ENCODE measurements at places on chromosomes 5 and 9. TPM values are rescaled to one million over a fixed set of nuclear protein-coding genes. Genes with fewer than 3 reads are reported as not detected.

- peak; percentile 45 for DNase-seq
Measured at GRCh38 chr5:113433071-113433470, 1.7 kb downstream of the TSSK1B start.

DNA sequence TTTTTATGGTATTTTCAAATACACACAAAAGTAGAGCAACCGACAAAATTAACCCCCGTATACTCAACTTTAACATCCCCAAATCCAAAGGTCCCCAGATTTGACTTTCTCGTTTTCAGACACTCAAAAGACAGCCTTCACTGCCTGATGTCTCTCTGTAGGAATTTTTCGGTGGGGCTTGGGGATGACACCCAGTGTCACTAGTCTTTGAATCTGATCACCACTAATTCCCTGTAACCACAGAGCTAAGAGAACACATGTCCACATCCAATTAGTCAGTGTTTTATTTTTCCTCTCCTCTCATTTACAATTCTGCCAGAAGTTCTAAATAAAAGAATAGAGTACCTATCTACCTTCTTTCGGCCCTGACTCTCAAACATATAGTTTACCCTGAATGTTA is 324.6 kb downstream of the ARL15 start:
- DNase-seq: no peak

DNA sequence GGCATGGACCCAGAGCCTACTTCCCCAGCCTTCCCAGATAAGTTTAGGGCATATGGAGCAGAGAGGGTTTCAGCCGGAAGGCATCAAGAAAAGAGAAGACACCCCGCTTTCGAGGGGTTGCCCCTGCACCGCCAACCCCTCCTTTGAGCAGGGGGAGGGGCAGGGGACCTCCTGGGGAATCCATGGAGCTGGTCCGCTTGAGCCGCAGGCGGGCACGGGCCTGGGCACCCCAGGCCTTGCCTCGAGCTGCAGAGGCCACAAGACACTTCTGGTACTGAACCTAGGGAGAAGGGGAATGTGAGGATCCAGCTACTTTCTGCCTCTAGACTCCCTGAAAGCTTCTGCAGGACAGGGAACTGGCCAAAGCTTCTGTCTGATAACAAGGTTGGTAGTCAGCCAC is 1.3 kb upstream of the SRA1 start:
- DNase-seq: no peak

GRCh38 chr5:51378061-51378409 is 5.2 kb upstream of the ISL1 start:
- DNase-seq: no peak

DNA sequence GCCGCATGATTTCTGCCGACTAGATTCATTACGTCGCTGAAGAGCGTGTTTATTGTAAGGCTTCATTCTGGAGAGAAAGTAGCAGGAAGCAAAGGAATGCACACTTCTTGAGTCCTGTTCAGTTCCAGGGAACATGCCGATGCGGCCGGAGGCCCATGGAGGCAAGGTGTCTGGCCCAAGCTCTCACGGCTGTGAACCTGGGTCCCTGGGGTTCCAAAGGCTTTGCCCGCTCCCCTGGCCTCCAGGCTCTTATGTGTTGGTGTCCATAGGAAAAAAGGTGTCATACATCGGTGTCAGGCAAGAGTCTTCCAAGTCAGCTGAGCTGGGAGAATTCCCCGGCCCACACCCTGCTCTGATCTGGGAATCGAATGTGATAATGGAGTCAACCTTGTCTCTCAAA is 64.7 kb downstream of the WWC1 start:
- DNase-seq: no peak

DNA sequence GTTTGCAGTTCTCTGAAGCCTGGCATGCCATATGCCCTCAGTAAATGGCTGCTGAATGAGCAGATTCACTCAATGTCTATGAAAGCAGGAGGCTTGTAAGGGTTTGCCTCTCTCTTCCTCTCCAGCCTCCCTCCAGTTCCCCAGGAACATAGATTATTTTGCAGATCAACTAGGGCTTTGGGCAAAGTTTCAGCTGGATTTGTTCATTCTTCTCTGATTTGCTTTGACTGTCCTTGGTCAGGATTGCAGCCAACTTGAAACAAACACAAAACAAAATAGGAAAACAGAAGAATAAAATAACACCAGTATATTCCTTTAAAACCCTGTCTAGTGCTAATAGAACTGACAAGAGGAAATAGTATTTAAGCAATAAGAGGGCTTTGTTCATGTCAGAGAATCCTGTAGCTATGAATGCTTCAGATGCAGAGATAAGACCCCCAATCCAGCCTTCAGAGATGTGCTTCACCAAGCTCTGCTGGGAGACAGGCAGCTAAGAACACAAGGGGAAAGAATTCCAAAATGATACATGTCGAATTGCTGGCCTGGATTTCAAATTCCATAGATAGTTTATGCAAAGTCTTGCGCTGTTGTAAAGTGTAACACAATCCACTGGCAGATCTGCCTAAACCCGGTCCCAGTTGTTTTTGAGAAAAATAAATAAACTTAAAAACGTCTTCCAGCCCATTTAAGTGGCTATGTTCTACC is 174.3 kb downstream of the PAPPA start:
- no peak for DNase-seq

GRCh38 chr9:79719989-79720388 is 148.2 kb downstream of the TLE4 start:
- DNase-seq: no peak

GRCh38 chr5:154002511-154003020 is 36.1 kb downstream of the FAM114A2 start:
- DNase-seq: no peak

- DNase-seq: no peak
Measured at GRCh38 chr5:133746834-133747233, 134.5 kb upstream of the FSTL4 start.

DNA sequence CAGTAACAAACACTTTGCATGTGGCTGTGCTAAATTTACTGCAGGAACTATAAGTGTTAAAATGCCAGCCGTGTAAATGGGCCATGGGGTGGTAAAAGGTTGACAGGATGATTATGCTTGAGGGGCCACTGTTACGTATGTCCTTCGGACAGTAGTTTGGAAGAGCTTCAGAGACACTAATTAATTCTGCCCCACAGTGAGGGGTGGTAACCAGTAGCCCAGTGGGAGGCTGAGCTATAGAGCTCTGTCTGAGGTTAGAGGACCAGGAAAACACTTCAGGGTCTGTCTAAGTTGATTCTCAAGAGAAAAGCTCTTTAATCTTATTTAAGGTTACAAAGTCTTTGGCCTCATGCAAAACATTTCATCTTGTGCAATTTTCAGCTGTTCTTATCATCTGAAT is 176.6 kb downstream of the DMRTA1 start:
- DNase-seq: no peak

- no peak for DNase-seq
Measured at GRCh38 chr5:142346706-142347105, 21.9 kb upstream of the SPRY4 start.

DNA sequence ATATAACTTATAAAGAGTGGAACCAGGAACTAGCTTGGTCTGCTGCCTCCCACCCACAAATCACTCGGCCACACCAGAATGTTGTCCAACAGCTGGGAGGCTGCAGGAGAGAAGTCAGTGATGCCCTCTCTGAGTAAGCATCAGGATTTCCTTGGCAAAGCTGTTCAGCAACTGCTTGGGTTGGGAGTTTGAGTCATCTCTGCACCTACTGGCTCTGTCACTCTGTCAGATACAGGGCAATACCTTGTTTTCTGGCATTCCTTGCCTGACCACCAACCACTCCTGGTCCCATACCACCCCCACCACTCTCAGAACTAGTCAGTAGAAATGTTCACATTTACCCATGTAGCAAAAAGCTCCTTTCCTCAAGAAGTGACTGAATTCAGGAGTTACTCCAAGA is 36.8 kb upstream of the GCNT4 start:
- no peak for DNase-seq

DNA sequence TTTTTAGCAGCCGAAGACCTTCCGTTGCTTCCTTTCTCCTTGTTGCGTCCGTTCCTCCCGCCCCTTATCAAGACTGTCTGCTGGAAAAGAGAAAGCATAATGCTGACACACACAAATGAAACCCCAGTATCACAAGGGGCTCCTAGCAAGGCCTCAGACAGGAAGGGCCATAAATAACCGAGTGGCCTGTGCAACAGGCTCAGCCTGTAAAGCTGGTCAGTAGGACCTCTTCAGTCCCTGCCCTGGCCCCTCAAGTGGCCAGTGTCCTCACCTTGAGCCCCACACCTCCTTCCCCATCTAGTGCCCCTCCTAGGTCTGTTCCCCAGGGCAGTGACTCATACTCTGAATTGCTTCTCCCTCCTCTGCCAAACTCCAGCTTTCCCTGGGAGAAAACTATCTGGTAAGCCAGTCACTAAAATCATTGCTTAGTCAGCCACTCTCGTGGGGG is 174.6 kb upstream of the IL12B start:
- DNase-seq: peak; percentile 37

DNA sequence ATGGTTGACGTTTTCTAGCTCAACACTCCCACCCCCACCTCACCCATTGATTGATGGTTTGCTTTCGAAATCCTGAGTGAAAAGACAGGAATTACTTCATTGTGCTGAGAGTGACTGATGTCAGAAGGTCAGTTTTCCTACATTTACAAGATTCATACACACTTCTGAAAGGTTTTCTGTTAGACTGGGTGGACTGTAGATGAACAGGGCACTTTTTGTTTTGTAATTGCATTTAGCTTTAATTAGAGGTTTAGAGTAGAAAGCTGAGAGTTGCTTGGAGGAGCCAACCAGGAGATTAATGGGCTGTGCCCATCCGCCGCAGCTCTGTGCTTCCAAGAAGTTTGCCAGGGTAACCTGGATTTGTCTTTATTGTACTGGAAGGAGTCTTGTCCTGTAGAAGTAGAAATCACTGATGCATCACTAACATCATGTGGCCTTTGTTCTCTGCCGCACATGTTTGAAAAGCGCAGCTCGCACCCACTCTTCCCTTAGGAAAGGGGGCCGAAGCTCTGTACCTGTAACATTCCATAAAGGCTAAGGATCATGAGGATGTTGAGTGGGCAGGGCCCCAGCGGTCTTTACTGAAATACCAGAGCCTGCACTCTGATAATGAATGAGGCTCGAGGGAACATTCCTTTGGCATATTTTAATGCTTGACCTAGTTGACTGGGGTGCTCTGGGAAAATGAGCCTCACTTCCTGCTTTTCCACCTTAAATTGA is 267.6 kb upstream of the DMRT1 start:
- no peak for DNase-seq

DNA sequence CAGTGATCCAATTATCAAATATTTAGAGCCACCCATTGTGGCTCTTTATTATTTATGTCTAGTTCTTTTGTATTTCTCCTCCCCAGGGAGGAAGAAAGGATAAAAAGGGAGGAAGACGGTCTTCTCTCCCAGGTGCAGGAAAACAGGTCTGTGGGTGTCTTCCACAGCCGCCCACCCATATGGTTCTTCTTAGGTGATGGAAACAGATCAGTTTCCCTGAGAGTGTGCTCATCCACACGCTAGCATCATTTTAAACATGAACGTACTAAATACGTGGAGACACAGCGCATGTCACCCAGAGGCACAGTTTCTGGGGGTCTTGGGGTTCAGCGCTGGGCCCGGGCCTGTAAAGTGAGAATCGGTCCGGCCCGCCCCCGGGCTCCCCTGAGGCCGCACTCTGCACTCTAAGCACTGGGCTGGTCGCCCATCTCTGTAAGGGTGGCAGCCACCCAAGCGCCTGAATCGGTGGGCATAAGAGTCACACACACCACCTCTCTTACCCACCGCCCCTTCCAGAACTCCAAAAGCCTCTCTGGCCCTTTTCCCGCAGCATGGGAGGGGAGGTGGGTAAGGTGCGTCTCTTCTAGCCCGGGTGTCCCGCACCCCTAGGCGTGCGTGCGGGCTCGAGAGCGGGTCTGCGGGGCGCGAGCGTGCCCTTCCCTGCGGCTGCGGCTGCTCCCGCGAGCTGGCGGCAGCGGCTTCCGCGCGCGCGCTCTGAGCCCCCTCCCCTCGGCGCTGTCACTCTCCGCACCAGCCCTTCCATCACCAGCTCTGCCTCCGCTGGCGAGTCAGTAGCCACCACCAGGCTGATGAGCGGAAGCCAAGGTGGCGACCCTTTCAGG is 1.3 kb downstream of the PTCH1 start:
- peak; percentile 72 for DNase-seq

DNA sequence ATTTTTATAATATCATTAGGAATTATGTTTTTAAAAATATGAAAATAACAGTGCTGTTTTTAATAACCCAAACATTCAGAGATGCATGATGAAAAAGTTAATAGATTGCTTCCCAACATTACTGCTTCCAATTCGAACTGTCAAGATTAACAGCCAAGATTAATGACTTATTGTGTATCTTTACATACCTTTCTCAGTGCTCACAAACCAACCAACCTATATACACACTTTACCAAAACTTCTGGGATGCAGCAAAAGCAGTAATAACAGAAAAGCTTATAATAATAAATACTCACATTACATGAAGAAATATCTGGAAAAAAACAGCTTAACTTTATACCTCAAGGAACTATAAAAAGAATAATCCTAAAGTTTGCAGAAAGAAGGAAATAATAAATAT is 82.1 kb downstream of the TMEM232 start:
- no peak for DNase-seq

- DNase-seq: no peak
Measured at GRCh38 chr5:93267736-93268135, 313.3 kb downstream of the NR2F1-AS1 start.

DNA sequence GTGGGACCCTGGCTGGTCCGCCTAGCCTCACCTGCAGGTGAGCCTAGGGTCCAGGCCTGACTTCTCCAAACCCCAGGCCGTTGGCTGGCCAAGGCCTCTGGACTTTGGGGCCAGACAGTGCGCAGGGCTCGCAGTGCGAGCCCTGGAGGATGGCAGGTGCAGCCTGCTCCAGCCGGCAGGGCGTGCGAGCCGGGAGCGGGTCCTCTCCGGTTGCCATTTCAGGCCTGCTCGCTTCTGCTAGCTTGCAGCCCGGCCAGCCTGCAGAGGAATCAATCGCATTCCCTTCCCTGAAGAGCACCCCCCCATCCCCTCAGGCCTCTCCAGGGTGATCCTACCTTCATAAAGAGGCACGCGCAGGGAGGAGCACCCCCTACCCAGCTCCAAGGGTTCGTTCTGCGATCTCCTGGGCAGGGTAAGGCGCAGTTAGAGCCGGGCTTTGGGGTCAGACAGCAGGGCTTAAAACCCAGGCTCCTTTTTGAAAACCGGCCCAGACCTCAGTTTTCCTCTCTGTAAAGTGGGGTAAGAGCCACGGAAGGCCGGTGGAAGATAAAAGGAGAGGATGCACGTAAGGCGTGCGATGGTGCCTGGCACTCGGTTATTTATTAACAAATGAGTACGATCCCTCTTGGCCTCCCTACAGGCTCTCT is 6.2 kb downstream of the BARHL1 start:
- DNase-seq: no peak

Gene ADAMTS12
- total RNA-seq: 1.1 TPM

Gene TSSK1B
- not detected for total RNA-seq

Gene AQP7
- total RNA-seq: 68.6 TPM

Gene AGXT2
- not detected for total RNA-seq

Gene KCNT1
- 0.17 TPM for total RNA-seq

Gene XPA
- total RNA-seq: 10.0 TPM

Gene CCDC171
- total RNA-seq: 2.6 TPM

Gene PCDHGA11
- total RNA-seq: 3.9 TPM

Gene ARID3C
- not detected for total RNA-seq

Gene NXNL2
- total RNA-seq: not detected

Gene ANKRD31
- 0.31 TPM for total RNA-seq

Gene C8G
- 1.0 TPM for total RNA-seq

Gene C9orf50
- 0.20 TPM for total RNA-seq

Gene SELENOP
- 260 TPM for total RNA-seq

Data from right cardiac atrium (tissue), 5 donors.